Stimulated activated CD4-positive, alpha-beta T cell treated with anti-CD3 and anti-CD28 coated beads, Interleukin-15, amount 100 ng/mL, for 1 hour (primary cell): ENCODE measurements at places on chromosomes 1 and 21.

DNA sequence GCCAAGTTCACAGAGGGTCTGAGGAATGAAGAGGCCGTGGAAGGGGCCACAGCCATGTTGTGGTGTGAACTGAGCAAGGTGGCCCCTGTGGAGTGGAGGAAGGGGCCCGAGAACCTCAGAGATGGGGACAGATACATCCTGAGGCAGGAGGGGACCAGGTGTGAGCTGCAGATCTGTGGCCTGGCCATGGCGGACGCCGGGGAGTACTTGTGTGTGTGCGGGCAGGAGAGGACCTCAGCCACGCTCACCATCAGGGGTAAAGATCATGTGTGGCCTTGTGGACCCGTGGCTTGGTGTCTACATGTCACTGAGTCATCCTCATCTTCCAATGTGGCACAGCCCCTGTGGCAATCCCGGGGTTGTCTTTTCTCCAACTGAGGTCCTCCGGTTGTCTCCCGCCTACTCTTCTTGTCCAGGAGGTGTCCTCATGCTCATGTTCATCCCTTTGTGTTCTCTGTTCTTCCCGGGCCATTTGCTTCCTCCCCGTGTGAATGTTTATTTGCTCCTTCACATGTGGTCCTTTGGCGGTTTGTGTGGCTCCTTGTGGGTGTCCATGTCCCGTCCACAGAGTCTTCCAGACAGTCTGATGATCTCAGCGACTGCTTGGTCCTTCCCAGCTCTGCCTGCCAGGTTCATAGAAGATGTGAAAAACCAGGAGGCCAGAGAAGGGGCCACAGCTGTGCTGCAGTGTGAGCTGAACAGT, 84.2 kb downstream of the OBSCN start:
- DNase-seq, result no peak

DNA sequence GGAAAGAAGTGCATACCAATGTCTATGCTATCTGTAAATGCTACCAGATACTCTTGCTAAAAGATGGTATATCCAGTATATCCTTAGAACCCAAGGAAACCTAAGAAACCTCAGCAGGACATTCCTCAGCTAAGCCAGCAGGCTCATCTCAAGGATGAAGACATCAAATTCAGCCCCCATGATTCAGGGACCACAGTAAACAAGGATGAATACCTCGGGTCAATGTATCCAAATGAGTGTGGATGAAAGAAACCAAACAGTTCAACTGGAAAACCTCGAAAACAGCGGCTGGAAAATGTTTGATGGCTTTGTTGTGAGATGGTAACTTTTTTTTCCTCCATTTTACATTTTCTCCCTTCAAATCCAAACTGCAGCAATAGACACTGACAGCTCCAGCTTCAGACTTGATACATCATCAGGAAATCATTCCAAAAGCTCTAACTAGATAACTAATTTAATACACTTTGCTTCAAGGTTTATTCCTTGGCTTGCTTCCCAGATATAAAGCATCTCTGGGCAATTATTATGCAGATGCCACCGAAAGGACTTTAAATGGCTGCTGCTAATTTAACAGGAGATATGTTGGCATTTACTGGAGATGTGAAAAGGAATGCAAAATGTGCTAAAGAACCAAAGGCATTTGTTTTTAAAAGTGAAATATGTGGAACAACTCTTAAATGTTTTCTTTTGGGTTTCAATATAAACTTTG, 73.6 kb downstream of the SMYD2 start:
- DNase-seq, result no peak

- no peak for DNase-seq
These were observed 100.5 kb upstream of the COA6 start for GRCh38 chr1:234272656-234273312.

DNA sequence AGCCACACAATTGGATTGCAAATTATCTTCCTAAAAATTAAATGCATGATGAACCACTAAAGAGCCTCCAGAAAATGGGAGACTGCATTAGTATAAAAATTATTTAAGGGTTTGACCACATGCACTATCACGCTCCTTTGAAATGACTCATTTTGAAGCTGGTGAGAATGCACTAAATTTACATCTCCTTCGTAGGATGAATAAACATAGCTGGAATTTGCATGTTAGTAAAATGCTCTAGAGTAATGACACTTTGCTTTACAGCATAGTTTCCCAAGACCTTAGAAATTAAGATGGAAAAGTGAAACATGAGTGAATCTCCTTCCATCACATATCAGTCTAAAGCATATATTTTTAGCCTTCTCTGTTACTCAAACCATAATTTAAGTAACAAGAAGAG, 2.4 kb downstream of the PLPPR4 start:
- no peak for DNase-seq

GRCh38 chr1:162235241-162235800, 141.3 kb downstream of the SPATA46 start:
- DNase-seq, result no peak

DNA sequence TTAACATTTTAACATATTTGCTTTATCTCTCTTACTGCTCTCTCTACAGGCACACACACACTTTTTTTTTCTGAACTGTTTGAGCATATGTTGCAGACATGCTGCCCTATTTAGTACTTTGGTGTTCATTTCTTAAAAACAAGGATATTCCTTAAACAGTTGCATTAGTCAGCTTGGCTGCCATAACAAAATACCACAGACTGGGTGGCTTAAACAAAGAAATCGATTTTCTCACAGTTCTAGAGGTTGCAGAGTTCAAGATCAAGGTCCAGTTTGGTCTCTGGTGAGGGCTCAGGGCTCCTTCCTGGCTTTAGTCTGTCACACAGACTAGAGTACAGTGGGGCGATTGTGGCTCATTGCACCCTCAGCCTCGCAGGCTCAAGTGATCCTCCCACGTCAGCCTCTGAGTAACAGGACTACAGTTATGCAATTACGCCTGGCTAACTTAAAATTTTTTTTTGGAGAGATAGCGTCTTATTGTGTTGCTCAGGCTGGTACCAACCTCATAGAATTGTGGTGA, 46.7 kb downstream of the RPRD2 start:
- no peak for DNase-seq

- DNase-seq, result no peak
These were observed 18.3 kb downstream of the KCNC4 start for GRCh38 chr1:110228381-110228780.

DNA sequence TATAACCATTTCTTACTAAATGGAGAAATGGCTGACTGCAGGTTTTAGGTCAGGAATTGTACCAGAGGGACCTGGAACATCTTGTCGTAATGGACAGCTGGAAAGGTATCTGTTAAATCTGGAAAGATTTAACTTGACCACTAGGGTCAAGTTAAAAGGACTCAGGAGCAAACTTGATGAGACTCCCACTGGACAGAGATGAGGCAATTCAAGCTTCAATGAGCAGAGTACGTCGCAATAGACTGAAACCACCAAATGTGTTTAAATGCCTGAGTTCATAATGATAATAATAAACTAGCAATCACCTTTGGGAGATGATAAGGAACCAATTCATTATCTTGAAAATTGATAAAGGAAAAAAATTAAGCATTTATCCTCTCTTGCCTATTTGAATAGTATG, 8.7 kb downstream of the IFNLR1 start:
- no peak for DNase-seq

DNA sequence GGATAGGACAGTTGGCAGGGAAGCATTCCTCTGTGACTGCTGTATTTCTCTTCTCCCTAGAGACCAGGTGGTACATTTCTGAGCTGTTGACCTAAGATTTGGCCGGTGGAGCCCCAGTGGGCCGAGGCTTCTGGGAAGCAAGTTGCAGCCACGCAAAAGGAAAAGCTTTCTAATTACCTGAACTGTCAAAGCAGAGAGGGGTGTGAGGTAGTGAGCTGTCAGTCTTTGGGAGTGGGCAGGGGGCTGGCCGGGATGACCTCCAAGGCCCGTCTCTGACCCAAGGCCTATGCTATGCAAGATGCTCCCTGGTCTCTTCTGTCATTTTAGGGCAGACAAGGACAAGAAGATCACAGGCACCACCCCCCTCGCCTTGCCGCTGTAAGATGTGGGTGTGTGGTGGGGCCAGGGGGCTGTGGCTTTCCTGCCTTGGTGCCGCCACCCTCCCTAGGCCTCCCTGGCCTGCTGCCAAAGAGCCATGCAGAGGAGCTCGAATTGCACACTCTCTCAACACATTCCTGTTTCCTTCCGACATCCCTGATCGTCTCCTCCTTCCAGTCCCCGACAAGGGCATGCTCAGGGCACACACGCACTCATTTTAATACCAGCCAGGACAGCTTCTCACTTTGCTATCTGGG, 7.7 kb downstream of the PADI1 start:
- DNase-seq, result peak; percentile 32

DNA sequence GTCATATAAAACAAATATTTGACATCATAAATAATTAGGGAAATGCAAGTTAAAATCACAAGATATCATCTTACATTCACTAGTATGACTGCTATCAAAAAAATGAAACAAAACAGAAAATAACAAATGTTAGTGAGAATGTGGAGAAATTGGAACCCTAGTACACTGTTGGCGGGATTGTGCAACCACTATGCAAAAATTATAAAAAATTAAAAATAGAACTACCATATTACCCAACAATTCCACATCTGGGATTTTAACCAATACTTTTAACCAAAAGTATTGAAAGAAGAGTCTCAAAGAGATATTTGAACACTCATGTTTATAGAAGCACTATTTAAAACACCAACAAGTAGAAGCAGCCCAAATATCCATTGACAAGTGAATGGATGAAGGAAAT, 797.2 kb upstream of the ADAMTS5 start:
- DNase-seq, result no peak

GRCh38 chr1:150006881-150007421, 3.6 kb downstream of the OTUD7B start:
- no peak for DNase-seq

GRCh38 chr1:83718338-83718737, 280.6 kb downstream of the TTLL7 start:
- DNase-seq, result no peak

DNA sequence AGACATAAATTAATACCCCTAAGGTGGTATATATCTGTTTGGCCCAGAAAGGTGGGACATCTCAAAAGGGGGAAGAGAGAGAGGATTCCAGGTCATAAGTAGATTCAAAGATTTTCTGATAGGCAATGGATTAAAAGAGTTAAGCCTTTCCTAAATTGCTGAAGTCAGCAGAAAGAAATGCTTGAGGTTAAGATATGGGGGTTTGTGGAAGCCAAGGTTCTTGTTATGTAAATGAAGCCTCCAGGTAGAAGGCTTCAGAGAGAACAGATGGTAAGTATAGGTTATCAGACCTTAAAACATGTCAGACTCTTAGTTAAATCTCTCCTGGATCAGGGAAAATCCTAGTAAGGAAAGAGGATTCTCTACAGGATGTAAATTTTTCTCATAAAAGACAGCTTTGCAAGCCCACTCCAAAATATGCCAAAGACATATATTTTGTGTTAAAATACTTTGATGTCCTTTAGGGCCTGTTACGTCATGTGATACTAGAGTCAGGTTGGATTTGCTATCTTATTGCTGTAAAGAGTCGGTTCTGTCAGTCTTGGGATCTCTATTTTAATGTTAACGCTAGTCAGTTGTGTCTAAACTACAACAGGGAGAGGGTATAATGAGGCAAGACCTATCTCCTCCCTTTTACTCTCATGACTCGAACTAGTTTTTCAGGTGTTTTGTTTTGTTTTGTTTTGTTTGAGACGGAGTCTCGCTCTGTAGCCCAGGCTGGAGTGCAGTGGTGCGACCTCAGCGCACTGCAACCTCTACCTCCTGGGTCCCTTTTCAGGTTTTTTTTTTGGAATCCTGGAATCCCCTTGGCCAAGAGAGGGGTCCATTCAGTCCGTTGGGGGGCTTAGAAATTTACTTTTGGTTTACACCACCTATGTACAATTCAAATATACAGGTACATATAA, 30.6 kb downstream of the RGS2 start:
- no peak for DNase-seq

- no peak for DNase-seq
These were observed 259.6 kb upstream of the ST6GALNAC5 start for GRCh38 chr1:76607717-76608116.

DNA sequence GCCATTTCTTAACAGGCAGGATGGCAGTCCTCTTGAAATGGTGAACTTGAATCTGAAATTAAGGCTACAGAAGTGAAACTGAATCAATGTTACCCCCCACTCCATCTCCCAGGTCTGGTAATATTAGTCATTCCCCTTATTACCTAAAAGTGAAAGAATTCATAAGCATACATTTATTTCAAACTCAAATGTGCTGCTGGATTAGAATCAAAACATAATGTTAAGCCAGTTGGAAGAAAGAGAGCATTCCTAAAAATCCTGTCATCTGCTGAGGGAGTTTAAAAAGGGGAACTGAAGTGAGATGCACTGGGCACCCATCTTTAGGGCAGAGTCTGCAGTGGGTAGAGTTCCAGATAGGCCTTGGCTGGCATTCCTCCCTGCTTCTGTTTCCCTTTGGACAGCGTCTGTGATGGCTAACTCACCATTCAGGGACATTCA, 17.4 kb downstream of the KIAA0319L start:
- no peak for DNase-seq

DNA sequence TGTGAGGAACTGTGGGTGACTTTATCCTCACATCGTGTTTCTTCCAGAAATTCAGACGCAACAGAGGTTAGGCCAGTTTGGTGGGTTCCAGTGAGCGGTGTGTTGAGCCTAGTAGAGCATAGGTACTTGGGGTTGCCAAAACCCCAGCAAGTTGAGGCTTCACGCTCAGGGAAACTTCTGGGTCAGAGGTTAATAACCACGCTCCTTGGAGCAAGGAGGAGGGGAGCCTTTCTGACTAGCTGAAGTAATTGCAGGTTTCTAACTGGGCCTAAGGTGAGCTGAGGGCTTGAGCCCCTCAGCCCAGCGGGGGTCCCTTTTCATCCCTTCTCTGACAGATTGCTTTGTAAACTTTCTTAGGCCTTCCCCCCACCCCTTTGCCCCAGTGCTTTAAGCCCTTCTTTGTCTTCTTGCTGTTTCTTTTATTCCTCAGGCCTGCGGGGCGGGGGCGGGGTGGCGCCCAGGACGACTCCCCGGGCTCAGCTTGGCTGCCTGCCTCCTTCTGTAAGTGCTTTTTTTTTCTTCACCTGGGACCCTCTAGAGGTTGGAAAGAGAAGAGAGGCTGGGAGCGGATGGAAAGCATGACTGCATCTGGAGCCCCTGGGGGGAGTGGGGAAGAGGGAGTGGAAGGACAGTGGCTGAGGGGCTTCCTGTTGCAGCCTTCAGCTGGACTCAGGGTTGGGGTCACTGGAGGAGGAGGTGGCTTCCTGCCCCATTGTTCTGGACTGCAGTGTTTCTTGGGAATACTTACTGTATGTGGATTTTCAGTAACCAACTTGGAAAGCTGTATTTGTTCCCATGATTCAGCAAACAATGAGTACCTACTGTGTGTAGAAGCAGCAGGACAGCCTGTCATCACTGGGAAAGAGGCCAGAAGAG, 1.3 kb upstream of the ZNF436 start:
- DNase-seq, result no peak
